ENCODE measurements at places on chromosomes 4 and X.
A peak's percentile ranks its signal among the peaks of the same experiment; 100 is the strongest.

- DNase-seq: no peak
These were observed 145.4 kb downstream of the PTTG2 start for GRCh38 chr4:38105475-38106220.

GRCh38 chr4:5098176-5098575 is 46.9 kb downstream of the STK32B start:
- DNase-seq: no peak

- no peak for DNase-seq
These were observed 160.1 kb upstream of the TBX22 start for GRCh38 chrX:79854469-79854868.

DNA sequence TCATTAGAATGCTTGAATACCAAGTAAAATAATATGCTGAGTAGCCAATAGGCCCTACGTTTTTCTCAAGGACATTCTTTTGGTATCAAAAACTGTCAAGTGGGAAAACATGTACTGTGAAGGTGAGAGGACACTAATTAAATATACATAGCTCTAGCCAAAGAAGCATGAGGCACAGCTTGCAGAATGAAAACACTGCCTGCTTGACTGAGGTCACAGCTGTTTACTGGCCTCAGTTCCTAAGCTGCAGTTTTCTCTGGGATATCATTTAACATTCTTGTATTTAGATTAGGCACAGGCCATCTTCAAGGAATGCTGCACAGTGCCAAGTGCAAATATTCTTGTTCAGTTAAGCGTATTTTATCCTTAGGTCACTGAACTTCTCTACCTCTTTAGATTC is 78.6 kb downstream of the NAP1L3 start:
- DNase-seq: no peak

DNA sequence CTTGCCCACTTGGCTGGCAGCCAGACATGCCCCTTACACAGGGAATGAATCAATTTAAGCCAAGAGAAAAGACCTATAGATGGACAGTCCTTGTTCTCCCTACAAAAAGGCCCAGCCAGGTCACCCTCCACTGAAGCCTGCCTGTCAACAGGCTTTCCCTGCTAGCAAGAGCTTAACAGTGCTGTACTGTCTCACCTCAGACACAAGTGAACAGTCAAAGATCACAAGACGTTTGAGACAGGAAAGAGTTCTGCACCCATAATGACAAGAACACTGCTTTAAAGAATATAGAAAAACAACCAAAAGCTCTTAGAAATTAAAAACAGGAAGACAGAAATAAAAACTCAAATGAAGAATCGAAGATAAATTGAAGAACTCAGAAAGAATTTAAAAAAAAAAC is 4.6 kb downstream of the RNF175 start:
- peak; percentile 34 for DNase-seq

- DNase-seq: no peak
These were observed 300.4 kb upstream of the CPEB2 start for GRCh38 chr4:14701896-14702295.

DNA sequence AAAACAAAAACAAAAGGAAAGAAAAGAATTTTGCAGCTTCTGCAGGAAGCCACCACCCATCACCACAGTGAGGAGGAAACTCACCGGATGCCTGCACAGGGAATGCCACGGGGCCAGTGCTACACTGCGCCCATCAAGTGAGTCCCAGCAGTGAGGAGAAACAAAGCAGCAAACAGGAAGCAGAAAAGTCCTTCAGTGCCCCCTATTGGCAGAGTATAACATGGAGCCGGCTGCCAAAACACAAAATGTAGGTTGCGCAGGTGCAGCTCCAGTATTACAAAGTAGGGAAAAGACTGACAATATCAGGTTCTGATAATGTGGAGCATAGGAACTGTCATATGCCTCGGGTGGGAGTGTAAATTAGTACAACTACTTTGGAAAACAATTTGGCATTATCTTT is 23.3 kb upstream of the SCML2 start:
- no peak for DNase-seq

Data from natural killer cell (primary cell).